ENCODE measurements at places on chromosomes 2 and 18.

GRCh38 chr2:88114889-88115288 is 13.0 kb downstream of the FABP1 start:
- no peak for DNase-seq

GRCh38 chr2:168585700-168586099 is 129.6 kb downstream of the CERS6 start:
- no peak for DNase-seq

- DNase-seq: no peak
Observed at GRCh38 chr2:174339561-174340399, 5.0 kb downstream of the SP9 start.

GRCh38 chr2:215829261-215829660 is 184.1 kb downstream of the MREG start:
- no peak for DNase-seq

DNA sequence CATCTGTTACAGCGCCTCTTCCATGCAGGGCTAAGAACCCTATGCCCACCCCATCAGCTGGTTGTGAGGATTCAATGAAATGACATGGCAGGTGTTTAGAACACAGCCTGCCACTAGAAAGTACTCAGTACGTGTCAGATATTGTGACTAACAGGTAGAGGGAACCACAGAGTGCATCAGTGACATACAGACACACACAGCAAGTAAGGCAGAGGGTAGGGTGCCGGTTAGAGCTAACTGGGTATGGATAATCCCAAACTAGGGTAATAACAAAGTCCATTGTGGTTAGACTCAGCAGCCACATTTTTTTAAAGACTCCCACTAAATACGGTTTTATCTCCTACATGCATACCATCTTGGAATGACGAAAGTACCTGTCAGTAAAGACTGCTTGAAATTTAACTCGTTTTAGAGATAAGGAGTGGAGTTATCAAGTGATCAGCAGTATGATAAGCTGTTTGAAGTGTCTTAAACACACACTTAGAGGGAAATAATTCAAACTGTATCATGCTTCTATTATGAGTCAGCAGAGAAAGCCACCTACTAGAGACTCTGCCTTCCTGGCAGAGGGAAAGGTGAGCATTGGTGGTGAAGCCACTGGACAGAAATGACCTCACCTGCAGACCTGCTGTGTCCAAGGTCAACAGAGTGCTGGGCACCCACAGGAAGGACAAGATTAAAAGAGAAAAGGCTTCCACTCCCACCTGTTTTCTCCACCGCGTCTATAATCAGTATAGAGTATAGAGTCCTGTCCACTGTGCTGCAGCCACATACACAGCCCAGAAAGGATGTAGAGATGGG is 20.6 kb downstream of the MPPE1 start:
- DNase-seq: no peak

GRCh38 chr2:191738667-191739066 is 60.7 kb downstream of the NABP1 start:
- peak; percentile 17 for DNase-seq

DNA sequence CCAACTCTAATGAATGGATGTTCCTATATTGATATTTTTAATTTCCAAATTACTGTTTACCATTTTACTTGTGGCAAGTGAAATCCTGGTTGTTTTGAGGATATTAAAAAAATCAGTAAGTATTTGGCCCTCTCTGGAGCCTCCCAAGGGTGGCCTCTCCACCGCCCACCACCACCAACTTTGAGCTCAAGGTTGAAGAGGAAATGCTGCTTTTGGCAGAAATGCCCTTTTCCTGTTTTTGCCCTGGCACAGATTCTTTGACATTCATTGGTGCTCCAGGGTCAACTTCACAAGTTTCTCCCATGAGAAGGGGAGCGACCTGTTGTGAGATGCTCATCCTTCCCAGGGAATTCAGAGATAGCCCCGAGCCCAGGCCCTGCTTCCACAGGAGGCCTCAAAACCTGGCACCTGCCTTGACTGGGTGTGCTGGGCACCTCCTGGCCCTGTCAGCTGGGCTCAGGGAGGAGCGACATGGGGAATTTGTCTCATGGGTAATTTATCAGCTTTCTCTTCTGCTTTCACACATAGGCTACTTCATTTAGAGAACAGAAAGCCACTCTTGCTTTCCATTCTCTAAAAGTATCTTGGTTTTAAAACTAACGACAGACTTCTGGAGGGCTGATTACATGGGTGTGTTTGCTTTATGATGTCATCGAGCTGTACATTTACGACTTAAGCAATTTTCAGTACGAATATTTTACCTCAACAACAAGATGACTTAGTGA is 6.9 kb downstream of the CD8A start:
- DNase-seq: no peak

GRCh38 chr2:10327896-10328669 is 25.4 kb downstream of the HPCAL1 start:
- no peak for DNase-seq

DNA sequence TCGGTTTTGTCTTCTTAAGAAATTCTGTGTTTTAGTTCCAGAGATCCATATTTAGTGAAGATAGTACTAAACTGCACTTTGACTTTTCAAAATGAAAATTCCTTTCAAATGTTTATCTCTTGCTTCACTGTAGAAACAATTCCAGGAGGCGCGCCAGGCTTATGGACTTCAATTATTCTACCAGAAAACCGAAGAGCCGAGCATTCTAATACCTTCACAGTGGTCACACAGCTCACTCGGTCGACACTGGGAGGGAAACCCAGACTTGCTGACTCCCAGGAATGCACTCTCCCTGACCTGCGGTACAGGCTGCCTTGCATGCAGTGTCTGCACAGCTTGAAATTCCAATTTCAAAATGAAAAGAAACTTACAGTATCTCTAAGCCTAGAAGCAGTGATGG is 119.9 kb upstream of the PIEZO2 start:
- DNase-seq: no peak

DNA sequence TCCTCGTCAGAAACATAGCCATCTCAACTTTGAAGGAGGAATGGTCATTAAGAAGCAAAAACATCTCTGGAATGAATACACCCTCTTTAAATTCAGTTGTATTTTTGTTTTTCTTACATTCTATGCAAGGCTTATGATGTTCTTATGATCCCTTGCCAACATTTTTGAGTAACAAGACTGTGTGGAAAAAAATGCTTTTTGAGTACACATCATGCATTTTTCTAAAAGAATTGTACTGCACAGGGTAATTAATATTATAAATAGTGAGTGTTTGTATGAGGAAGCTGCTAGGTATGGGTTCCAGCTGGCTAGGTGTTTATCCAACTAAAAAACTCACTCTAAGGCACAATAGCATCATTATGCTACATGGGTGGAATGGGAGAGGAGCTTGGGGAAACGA is 59.0 kb upstream of the SPATS2L start:
- peak; percentile 26 for DNase-seq

DNA sequence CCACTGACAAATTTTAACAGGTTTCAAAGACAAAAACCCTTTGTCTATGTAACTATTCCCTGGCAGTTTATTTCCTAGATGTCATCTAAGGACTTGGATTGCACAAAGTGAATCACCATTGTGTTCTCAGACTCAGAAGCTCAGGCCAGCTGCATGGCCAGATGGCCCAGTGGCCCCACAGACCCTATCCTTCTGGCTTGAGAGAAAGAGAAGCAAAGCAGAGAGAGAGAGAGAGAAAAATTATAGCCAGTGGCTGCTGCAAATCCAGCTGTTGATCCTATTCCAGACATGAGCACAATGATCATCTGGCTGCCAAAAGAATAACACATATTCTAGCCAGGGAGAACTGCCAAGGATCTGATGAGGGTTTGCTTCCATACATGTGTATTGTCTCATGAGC is 25.8 kb downstream of the CTLA4 start:
- DNase-seq: no peak

- DNase-seq: no peak
Observed at GRCh38 chr2:239983004-239983778, 42.0 kb downstream of the NDUFA10 start.

- DNase-seq: no peak
Observed at GRCh38 chr2:9812945-9813311, 30.3 kb upstream of the TAF1B start.

DNA sequence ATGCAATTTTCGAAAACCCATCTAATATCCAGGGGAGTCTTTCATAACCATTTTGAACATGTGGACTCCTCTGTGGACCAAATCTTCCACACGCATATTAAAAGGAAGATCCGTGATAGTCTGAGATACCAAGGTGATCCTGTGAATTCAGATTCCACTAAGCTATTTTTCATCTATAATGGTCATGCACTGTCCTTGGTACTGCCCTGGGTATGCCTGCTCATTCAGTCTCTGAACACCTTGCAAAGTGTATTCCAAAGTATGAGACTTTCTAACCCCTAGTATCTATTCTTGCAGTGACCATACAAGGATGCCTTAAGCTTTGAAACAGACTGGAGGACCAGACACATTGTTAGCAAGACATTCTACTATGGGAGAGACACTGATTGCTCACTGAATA is 217.6 kb upstream of the CCDC150 start:
- DNase-seq: no peak

DNA sequence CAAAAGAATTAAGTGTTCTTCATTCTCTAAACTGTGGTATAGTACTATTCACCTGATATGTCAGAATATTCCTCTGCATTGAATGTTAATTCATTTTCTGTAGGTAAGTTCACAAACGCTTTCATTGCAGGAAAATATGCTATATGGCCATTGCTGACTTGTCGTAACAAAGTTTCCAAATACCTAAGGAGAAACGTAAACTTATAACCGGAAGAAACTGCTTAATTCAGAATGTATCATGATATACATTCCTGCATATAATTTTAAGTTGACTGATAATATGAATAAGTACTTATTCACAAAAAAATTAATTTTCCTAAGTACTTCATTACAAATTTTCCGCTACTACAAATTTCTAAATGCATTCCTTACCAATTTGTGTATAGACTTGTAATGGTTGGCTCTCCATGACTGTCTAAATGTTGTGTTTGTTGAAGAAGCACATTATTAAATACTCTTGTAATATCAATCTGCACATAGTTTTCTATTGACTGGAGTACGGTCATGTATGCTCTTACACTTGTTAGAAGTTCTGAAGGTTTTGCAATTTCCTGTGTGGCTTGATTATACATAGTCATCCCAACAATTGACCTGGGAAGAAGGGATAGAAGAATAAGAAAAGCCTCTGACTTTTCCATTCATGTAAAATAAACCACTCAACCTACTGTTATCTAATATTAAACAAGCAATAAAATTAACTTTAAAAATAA is 85.4 kb downstream of the NCKAP1 start:
- DNase-seq: no peak

DNA sequence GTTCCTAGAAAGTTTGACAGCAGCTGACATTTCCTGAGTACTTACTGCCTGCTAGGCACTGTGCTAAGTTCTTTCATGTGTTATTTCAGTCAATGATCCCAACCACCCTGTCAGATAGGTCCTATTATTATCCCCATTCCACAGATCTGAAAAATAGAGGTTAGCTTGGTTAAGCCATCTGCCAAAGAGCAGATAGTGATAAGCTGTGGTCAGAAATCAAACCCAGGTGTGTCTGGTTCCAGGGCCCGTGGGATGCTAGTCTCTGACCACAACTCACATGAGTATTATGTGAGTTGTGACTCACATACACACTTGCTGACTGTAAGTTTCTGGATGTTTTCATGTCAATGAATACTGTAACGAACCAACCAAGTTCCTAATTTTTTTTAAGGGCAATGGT is 132.0 kb upstream of the APCDD1 start:
- no peak for DNase-seq

DNA sequence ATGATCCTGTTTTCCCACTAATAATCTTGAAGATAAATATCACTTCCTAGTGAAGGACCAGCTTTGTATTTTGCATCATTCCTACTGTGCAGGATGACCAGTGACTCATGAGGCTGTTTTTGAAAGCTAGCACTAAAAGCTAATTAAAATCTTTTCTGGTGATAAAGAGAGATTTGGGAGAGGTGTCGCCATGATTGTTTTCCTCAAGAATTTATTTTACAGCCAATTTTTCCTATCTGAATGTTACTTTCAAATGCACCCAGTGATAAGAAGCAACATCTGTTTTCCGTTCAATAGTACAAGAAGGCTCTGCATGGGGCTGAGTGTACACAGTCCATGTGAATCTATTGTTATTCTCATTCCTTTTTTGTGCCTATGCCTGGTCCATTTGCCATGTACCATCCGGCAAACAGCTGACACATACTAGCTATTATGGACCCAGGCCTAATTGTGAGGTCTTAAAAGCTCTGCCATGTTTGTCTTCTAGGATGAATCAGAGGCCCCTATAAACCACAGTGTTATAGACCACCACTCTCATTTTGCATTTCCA is 28.4 kb downstream of the MEIS1 start:
- DNase-seq: no peak

GRCh38 chr2:73089270-73090030 is 17.9 kb upstream of the SFXN5 start:
- DNase-seq: peak; percentile 93

DNA sequence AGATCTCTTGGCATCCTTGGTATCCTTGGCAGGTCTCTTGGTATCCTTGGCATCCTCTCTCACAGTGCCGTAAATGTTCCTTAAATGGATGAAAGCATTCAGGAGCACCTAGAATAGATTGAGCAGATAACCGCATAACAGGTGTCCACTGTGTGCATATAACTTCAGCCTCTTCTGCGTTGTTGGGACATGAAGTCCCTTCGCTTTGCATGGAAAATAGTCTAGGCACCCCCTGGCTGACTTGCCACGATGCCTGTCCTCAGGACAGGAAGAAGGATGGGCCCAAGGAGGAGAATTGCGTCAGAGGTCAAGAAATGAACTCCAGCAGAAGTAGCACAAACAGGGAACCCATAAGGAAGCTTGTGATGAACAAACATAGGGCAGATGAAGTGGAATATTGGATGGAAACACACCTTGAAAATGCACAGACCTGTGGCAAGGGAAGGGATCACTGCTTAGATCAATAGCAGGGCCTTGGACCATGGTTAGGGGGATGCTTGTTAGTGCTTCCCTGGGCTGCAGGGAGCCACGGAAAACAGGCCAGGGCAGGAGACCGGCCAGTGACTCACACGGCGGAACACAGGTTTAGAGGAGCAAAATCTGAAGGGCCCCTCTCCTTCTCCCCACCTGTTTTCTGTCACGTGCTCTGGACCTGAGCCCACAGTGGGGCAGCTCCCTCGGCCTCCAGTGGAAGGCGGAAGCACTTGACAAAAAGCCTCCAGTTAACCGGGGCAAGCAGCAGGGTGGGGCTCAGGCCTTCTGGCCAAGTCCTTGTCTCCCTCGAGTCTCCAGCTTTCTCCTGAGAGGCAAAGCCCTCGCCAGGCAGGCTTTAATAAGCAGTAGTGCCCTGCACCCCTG is 99.2 kb upstream of the ASAP2 start:
- no peak for DNase-seq

GRCh38 chr2:25088817-25089516 is 47.1 kb downstream of the EFR3B start:
- DNase-seq: no peak

DNA sequence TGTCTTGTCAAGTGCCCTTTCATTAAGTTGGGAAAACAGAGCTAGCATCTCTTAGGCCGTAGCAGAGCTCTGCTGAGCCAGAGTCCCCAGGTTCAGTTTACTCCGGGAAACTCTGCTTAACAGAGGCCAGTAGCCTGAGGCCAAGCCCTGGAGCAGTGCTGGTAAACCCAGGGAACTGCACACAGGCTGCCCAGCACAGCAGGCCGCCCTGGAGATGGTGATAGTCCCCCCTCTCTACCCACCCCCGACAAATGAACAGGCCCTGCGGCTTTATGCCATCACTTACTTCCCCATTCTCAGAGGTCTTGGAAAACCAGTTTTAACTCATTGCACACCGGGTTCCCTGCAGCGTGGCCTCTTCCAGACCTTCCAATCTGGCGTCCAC is 3.5 kb downstream of the CNNM4 start:
- DNase-seq: no peak

Data from kidney glomerular epithelial cell (primary cell).